ENCODE measurements at places on chromosomes 13 and 19.

GRCh38 chr13:84812078-84812477, 929.8 kb upstream of the SLITRK1 start:
- no peak for DNase-seq

GRCh38 chr13:78660495-78660857, 1.5 kb upstream of the OBI1 start:
- no peak for DNase-seq

- DNase-seq = no peak
These were observed 108.9 kb downstream of the ZAR1L start for GRCh38 chr13:32206097-32206740.

GRCh38 chr13:22064854-22065620, 394.2 kb downstream of the FGF9 start:
- no peak for DNase-seq

- DNase-seq = no peak
These were observed 21.4 kb upstream of the PSG9 start for GRCh38 chr19:43290568-43291359.

DNA sequence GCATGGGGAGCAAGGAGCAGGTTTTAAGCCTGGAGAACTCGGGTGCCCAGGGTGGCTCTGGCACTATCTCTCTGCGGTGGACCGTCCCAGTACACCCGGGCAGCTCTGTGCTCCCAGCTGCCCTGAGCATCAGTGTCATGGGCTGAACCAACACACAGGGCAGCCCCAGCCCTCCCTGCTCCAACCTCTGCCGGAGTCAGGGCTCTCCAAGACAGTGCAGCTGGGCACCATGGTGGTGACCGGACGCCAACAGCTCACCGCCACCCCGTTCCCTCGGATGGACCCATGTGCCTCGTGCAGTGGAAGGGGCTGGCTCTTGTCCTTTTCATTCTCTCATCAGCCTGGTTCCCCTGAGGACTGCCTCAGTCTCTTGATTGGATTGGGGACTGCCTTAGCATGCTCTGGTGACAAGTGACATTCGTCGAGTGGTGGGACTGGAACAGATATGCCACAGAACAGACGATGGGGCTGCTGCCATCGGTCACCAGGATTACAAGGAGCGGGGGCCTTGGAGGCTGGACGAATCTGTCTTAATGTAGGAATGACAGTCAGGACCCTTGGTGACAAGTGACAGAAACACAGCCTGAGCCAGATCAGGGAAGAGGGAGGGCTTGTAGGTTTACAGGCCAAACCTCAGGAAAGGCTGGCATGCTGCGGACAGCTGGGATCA, 25.7 kb upstream of the VSTM2B start:
- no peak for DNase-seq
